ENCODE measurements at places on chromosomes 16 and 17. TPM values are rescaled to one million over a fixed set of nuclear protein-coding genes. Genes with fewer than 3 reads are reported as not detected.

Gene G6PC1
- not detected for polyA plus RNA-seq

GRCh38 chr16:27202923-27203506, 311 bp upstream of the KDM8 start:
- peak; percentile 82 for DNase-seq

GRCh38 chr17:36057911-36058310, 6.2 kb upstream of the CCL18 start:
- DNase-seq: no peak

DNA sequence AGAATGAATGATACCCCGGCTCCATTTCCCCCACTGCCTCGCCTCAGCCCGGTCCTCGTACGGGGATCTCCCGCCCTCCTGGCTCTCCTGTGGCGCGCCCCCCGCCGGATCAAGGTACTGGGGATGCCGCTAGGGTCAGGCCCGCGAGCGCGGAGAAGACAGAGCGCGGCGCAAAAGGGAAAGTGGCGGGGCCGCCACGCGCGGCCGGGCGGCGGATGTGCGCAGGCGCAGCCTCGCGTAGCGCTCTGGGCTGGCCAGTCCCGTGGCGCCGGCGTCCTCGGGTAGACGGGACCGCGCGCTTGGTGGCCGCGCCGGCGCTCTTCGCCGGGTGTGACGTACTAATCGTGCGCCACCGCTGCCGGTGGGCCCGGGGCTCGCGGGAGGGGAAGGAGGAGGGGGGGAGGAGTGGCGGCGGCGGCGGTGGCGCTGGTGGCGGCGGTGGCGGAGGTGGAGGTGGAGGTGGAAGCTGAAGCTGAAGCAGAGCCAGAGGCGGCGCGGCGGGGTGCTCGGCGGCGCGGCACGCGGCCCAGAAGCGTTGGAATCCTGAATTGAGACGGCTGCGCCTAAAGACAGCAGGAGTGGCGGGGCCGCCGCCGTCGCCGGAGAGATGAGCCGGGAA, at the start of gene SENP3:
SENP3 (plus strand) TSS at position 331 of the 619 bp plus-strand sequence. CDS start 1,158 bp downstream, outside the sequence.
- DNase-seq: peak; percentile 91

DNA sequence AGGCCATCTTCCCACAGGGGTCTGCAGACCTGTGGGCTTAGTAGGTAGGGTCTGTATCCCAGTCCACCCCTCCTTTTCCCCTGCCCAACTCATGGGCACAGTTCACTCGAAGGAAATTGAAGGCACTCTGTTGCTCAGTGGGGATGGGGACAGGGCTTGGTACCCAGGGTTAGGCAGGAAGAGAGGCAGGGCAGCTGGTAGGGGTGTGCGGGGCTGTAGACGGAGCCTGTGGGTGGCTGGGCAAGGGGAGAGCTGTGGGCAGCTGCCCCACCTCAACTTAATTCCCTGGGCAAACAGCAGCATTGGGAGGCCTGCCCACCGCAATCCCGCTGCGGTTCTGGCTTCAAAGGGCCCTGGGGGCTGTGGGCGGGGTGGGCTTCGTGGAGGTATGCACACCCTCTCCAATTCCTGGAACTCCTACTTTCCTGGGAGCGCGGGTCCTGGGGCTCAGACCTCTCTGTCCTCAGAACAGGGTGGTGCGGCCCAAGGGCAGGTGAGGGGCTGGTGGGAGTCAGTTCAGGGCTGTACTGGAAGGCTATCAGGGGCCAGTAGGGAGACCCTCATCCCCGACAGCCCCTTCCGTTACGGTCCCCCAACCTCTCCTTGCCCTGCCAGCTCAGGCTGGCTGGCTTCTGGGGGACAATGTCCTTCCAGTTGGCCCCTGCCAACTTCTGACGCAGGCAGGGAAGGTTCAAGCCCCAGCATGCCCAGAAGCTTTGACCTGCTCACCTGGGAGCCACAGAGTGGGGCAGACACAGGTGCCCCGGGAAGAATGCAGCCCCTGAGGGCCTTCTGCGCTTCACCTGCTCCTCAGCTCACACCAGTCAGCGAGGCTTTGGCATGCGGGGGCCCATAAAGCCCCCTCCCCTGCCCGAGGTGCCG, 9.1 kb downstream of the FOXJ1 start:
- DNase-seq: no peak
